Transverse colon (tissue), 4 donors: ENCODE measurements at places on chromosomes 5 and 9. TPM values are rescaled to one million over a fixed set of nuclear protein-coding genes. Genes with fewer than 3 reads are reported as not detected.

GRCh38 chr5:1231354-1231905, 6.2 kb downstream of the SLC6A18 start:
- H3K4me3 ChIP-seq, result no peak overlapping the region
- peaks cover 4% of the 10 kb centered on the region for H3K4me1 ChIP-seq
- no peak for DNase-seq
- H3K36me3 ChIP-seq, result no peaks in the 10 kb centered on the region

Gene AGXT2
- total RNA-seq, result not detected

GRCh38 chr5:179818746-179819295, 1.9 kb upstream of the SQSTM1 start:
- peak; percentile 97 for DNase-seq
- peaks cover 5% of the 10 kb centered on the region for H3K36me3 ChIP-seq
- H3K27me3 ChIP-seq, result no peaks in the 10 kb centered on the region
- H3K4me3 ChIP-seq, result peak overlapping the region; percentile 91

GRCh38 chr9:121217609-121218292, 16.1 kb upstream of the RAB14 start:
- no peak for DNase-seq
- H3K27me3 ChIP-seq, result no peaks in the 10 kb centered on the region
- no peak overlapping the region for H3K27ac ChIP-seq
- H3K4me3 ChIP-seq, result no peak overlapping the region
- peaks cover 9% of the 10 kb centered on the region for H3K4me1 ChIP-seq
- no peaks in the 10 kb centered on the region for H3K36me3 ChIP-seq

Gene IL13
- total RNA-seq, result not detected

- H3K4me3 ChIP-seq, result no peak overlapping the region
- no peak for DNase-seq
- peak overlapping the region; percentile 65 for H3K27ac ChIP-seq
- H3K36me3 ChIP-seq, result no peaks in the 10 kb centered on the region
- H3K27me3 ChIP-seq, result no peaks in the 10 kb centered on the region
Observed at GRCh38 chr5:151696470-151697061, 9.9 kb upstream of the SPARC start.

Gene BICD2
- total RNA-seq, result 19.5 TPM

Gene CNTFR
- 5.2 TPM for total RNA-seq

GRCh38 chr5:172395483-172395882, 58.8 kb downstream of the SH3PXD2B start:
- no peaks in the 10 kb centered on the region for H3K27me3 ChIP-seq
- H3K4me3 ChIP-seq, result no peak overlapping the region
- DNase-seq, result no peak

Gene ANKRD34B
- total RNA-seq, result not detected

DNA sequence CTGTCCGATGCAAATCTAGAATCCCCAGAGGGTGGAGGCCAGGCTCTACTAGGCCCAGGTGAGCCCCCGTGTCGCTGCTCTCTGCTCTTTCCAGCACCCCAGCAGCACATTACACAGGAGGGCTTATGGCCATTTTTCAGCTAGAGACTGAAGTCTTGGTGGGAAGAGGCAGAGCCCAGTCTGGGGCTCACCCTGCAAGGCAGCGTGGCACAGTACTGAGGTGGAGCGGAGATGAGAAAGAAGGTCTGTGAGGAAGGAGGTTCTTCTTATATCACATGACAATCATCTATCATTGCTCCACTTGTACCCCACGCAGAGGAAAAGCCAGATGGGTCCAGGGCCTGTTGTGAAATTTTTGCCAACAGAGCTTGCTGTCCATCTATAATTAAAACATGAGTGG, 10.0 kb upstream of the KIF12 start:
- no peak for DNase-seq
- H3K4me1 ChIP-seq, result no peaks in the 10 kb centered on the region
- no peak overlapping the region for H3K27ac ChIP-seq
- peaks cover 5% of the 10 kb centered on the region for H3K27me3 ChIP-seq
- no peak overlapping the region for H3K4me3 ChIP-seq

GRCh38 chr9:70290626-70291025, 31.8 kb downstream of the SMC5 start:
- H3K27me3 ChIP-seq, result no peaks in the 10 kb centered on the region
- DNase-seq, result no peak
- H3K36me3 ChIP-seq, result no peaks in the 10 kb centered on the region
- no peaks in the 10 kb centered on the region for H3K4me1 ChIP-seq
- H3K4me3 ChIP-seq, result no peak overlapping the region

GRCh38 chr9:16501726-16502125, 368.7 kb downstream of the BNC2 start:
- H3K4me1 ChIP-seq, result no peaks in the 10 kb centered on the region
- H3K36me3 ChIP-seq, result no peaks in the 10 kb centered on the region

Gene INSL4
- total RNA-seq, result not detected

Gene RASEF
- total RNA-seq, result 136 TPM

GRCh38 chr5:149807176-149807575, 77.1 kb downstream of the PPARGC1B start:
- DNase-seq, result no peak
- H3K36me3 ChIP-seq, result no peaks in the 10 kb centered on the region
- H3K4me1 ChIP-seq, result peaks cover 37% of the 10 kb centered on the region

DNA sequence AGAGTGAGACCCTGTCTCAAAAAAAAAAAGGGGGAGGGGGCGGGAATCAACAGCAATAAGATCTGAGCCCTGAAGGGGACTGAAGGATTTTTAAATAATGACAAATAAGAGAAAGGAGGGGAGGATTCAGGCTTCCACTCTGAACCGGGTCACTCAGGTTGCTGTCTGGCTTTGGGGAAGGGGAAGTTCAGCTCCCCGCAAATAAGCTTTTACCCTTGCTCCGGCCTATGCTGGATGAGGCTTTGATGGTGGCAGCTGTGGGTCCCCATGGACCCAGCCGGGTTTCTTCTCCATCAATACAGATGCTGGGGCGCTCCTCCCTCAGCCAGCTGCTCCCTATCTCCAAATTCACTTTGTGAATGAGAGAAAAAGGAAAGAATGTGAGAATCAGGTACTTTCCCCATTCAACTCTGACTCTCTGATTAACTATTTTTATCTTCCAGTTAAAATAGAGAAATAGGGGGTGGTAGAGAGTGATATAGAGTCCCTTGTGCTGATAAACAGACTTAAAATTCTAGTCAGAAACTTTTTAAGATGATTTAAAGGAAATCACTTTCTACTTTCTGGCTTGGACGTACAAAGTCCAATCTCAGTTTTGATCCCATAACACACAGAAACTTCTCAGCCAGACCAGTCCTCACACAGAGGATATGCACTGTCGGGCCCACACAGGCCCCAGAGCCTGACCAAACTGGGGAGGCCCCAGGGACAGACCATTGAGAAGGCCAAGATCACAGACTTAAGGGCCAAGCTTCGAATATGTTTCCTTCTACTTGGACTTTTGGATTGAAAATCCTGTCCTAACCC, 39.6 kb downstream of the C5orf15 start:
- no peak overlapping the region for H3K27ac ChIP-seq
- H3K36me3 ChIP-seq, result no peaks in the 10 kb centered on the region
- peaks cover 6% of the 10 kb centered on the region for H3K4me1 ChIP-seq
- H3K4me3 ChIP-seq, result no peak overlapping the region
- DNase-seq, result no peak
- H3K27me3 ChIP-seq, result no peaks in the 10 kb centered on the region

- H3K4me1 ChIP-seq, result peaks cover 18% of the 10 kb centered on the region
- peak overlapping the region; percentile 99 for H3K27ac ChIP-seq
- H3K27me3 ChIP-seq, result no peaks in the 10 kb centered on the region
- peak overlapping the region; percentile 96 for H3K4me3 ChIP-seq
- H3K36me3 ChIP-seq, result no peaks in the 10 kb centered on the region
- peak; percentile 32 for DNase-seq
Observed at GRCh38 chr9:129109952-129110739, 447 bp downstream of the CRAT start.

DNA sequence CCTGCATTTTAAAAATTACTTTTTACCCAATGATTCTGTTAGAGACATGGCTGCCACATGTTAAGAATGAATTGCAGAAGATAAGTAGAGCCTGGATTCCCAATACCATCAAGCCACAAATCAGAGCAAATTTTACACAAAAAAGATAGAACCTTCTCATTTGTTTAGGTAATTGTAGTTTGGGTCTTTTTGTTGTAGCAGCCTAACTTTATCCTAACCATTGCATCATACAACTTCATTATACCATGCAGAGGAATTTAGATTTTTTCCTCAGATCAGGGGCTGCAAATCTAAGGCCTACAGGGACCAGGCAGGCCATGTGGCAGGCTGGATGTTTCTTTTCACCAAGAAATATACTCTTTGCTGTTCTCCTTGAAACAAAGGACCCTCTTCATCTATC, 34.6 kb downstream of the NKX2-5 start:
- no peak for DNase-seq
- peaks cover 54% of the 10 kb centered on the region for H3K27me3 ChIP-seq
- H3K4me1 ChIP-seq, result no peaks in the 10 kb centered on the region
- H3K27ac ChIP-seq, result no peak overlapping the region
- no peaks in the 10 kb centered on the region for H3K36me3 ChIP-seq

DNA sequence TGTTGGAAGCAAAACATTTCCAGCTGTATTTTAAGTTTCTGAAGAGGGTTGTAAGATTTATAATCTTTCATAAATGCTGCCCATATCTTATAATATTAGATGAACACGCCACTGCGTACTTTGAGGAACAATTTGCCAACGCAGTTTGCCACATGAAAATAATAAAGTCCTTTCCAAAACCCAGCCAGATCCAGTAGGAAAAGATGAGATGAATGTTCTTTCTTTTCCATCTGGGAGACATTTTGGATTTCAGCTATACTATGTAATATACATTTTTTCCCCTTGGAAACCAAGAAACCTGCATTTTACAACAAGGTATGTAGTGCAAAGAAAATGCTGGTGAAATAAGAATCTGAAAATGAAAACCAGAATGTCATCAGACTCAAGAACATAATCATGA, 125.4 kb downstream of the NFIB start:
- no peak overlapping the region for H3K27ac ChIP-seq
- no peaks in the 10 kb centered on the region for H3K27me3 ChIP-seq
- no peaks in the 10 kb centered on the region for H3K4me1 ChIP-seq
- H3K36me3 ChIP-seq, result no peaks in the 10 kb centered on the region

DNA sequence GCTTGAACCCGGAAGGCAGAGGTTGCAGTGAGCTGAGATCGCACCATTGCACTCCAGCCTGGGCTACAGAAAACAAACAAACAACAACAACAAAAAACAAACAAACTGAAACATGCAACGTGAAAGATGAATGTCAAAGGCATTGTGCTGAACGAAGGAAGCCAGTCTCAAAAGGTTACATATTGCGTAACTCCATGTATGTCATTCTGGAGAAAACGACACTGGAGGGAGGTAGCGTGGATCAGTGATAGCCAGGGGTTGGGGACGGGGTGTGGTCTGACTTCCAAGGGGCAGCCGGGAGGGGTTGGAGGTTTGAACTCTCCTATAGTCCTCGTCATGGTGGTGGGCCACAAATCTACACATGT, 12.1 kb upstream of the WDR5 start:
- DNase-seq, result no peak
- no peaks in the 10 kb centered on the region for H3K4me1 ChIP-seq
- H3K27ac ChIP-seq, result no peak overlapping the region
- no peaks in the 10 kb centered on the region for H3K27me3 ChIP-seq

- DNase-seq, result no peak
- H3K4me3 ChIP-seq, result no peak overlapping the region
- no peaks in the 10 kb centered on the region for H3K36me3 ChIP-seq
- no peak overlapping the region for H3K27ac ChIP-seq
- H3K27me3 ChIP-seq, result no peaks in the 10 kb centered on the region
Observed at GRCh38 chr5:146006470-146007190, 70.3 kb downstream of the SH3RF2 start.

DNA sequence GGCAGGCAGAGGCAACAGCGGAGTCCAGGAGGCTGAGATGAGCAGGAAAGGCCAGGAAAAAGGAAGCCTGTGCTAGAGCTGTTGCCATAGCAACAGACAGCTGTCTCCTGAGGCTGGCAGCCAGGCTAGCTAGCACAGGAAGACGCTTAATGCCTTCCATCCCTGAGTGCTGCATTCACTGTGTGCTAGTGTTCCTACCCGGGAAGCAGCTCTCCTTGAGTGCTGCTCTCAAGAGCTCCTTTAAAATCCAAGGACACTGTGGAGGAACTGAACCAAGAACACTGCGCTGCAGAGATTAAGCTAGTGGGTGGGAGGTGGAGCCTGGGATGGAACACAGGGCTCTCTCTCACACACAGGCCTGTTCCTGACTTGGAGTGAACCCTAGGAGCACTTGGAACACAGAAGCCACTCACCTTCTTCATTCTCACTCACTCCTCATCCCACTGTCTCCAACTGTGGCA, 53.5 kb upstream of the IL7R start:
- H3K4me3 ChIP-seq, result no peak overlapping the region
- H3K4me1 ChIP-seq, result peaks cover 6% of the 10 kb centered on the region
- no peak overlapping the region for H3K27ac ChIP-seq
- no peak for DNase-seq
- H3K27me3 ChIP-seq, result no peaks in the 10 kb centered on the region

DNA sequence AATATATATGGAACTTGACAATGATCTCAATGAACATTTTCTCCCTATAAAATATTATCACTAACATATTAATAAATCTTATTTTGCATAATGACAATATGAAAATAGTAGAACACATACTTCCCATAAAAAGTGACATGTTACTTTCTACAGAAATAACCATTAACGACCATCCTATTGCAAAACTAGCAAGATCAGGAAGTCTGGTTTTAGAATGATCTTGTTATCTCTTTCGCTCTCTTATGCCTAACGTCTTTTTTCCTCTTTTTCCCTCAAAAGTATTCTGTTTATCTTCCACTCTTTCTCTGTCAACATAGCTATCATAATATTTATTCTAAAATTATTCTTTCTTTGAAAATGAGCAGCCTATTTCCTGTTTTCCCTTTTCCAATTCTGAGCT, 21.6 kb upstream of the C5orf46 start:
- DNase-seq, result no peak
- no peaks in the 10 kb centered on the region for H3K4me1 ChIP-seq
- no peak overlapping the region for H3K27ac ChIP-seq
- no peaks in the 10 kb centered on the region for H3K36me3 ChIP-seq
- H3K27me3 ChIP-seq, result no peaks in the 10 kb centered on the region

Gene RAB14
- total RNA-seq, result 48.5 TPM

- H3K27me3 ChIP-seq, result no peaks in the 10 kb centered on the region
- H3K4me3 ChIP-seq, result no peak overlapping the region
- DNase-seq, result no peak
- H3K36me3 ChIP-seq, result no peaks in the 10 kb centered on the region
- H3K4me1 ChIP-seq, result no peaks in the 10 kb centered on the region
Observed at GRCh38 chr9:116282597-116282996, 129.0 kb downstream of the PAPPA start.

DNA sequence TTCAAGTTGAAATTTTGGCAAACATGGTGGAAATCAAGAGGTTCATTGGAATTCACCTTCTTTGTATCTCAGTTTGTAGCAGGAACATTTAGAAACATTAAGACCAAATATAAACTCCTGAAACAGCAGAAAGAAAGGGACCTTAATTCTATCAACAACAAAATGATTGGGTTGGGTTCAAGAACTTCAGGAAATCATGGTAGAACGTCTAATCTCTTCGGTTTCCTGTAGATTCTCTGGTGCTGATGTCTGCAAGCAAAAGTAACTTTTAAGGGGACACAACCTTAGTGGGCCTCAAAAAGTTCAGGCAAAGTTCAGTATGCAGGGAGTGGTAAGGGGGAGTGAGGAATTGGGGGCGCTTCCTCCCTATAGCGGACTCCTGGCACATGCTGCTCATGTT, 3.4 kb downstream of the IL33 start:
- H3K27me3 ChIP-seq, result no peaks in the 10 kb centered on the region
- no peaks in the 10 kb centered on the region for H3K4me1 ChIP-seq
- H3K27ac ChIP-seq, result no peak overlapping the region
